ENCODE measurements at places on chromosomes 6 and 20.

GRCh38 chr6:83603551-83603950 is 91.2 kb downstream of the PRSS35 start:
- no peak for DNase-seq

DNA sequence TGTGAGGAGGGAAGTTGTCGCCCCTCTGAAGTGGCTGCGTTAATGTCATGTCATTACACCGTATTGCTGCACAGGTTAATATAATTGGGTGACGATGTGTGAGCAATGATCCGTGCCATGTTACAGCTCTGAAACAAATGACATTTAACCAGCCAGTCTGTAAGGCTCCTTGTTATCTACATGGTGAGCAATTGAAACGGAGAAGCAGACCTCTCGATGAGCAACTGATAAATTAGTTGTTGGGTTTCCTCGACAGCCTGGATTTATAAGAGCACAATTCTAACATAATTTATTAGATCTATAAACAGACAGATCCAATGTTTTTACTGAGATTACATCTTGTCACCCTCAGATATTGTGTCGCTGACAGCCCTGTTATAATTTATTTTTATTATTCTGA is 49.9 kb upstream of the MAFB start:
- DNase-seq = no peak

GRCh38 chr6:95517568-95517967 is 59.8 kb upstream of the MANEA start:
- no peak for DNase-seq

- DNase-seq = no peak
These were observed 200.2 kb downstream of the CENPW start for GRCh38 chr6:126540161-126540560.

DNA sequence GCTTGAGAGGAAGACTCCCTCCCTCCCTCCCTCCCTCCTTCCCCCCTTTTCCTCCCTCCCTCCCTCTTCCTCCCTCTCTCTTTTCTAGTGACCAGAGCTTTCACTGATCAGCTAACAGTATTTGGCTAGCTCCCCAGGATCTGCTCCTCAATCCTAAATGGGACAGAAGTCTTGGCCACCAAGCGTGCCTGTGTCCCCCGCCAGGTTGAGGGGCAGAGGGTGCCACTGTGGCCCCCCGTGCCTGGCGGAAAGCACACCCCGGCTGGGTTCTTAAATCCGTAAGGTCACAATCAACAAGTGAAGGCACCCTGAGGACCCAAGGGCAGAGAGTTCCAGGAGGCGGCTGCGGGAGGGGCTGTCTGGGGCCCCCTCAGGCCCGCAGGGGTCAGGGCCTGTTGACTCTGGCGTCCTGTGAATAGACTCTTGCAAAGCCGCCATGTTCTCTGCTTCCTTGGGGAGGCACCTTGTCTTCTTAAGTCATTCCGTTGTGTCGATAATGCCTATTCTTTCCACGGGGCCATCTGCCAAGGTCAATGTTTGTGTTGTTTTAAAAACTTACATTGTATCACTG is 38.9 kb upstream of the STX16 start:
- no peak for DNase-seq

- no peak for DNase-seq
These were observed 160.8 kb upstream of the BMP2 start for GRCh38 chr20:6606651-6607050.
